ENCODE measurements at places on chromosomes 3 and 15. TPM values are rescaled to one million over a fixed set of nuclear protein-coding genes. Genes with fewer than 3 reads are reported as not detected.

DNA sequence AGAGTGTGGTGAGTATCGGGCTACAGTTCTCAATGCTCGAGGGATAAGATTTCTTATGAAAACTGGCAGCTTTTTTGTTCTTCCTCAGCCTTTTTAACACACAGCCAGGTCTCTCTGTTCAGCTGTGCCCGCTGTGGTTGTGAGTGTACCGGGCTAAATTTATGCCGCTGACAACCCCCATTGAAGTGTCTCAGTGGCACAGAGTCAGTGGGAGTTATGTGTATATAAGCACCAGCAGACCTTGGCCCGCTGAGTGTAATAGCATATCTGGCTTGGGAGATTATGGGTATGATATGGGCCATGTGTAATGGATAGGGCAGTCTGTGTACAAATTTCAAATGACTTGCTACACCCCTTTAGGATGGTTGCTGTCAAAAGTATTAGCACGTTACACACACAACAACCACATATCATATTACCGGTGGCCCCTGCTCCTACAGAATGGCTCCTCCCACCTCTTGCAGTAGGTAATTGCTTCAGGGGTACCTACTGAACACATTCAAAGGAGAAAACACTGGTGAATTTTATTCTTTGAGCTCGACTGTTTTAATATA is 26.9 kb upstream of the NR2F2 start:
- H3K4me1 ChIP-seq: no peaks in the 10 kb centered on the region
- no peak overlapping the region for H3K4me3 ChIP-seq
- no peaks in the 10 kb centered on the region for H3K27me3 ChIP-seq
- DNase-seq: no peak

The FOXL2 gene
- total RNA-seq: 0.24 TPM

The FGF7 gene
- total RNA-seq: 0.32 TPM

The STOML1 gene
- 18.3 TPM for total RNA-seq

The CELF6 gene
- total RNA-seq: 0.65 TPM

Measured in osteocyte (in vitro differentiated cells).